Activated naive CD8-positive, alpha-beta T cell treated with anti-CD3 and anti-CD28 coated beads, Interleukin-2, amount 10 ng/mL, durations not matched to agents 7 days and 5 days (primary cell): ENCODE measurements at places on chromosomes 1 and 21. TPM values are rescaled to one million over a fixed set of nuclear protein-coding genes. Genes with fewer than 3 reads are reported as not detected.

- H3K36me3 ChIP-seq = no peaks in the 10 kb centered on the region
- H3K4me3 ChIP-seq = peak overlapping the region; percentile 81
- H3K27ac ChIP-seq = no peak overlapping the region
Observed at GRCh38 chr1:179815641-179816040, 62.0 kb downstream of the TOR1AIP2 start.

DNA sequence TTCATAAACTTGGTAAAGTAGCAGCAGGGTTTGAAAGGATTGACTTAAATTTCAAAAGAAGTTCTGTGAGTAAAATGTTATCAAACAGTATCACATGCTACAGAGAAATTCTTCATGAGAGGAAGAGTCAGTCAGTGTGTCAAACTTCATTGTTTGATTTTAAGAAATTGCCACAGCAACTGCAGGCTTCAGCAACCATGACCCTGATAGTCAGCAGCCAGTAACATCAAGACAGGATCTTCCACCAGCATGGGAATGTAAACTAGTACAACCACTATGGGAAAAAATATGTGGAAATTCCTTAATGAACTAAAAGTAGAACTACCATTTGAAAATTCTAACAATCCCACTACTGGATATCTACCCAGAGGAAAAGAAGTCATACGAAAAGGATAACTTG lies 11.5 kb downstream of the MAEL start:
- H3K4me3 ChIP-seq = no peak overlapping the region
- peaks cover 8% of the 10 kb centered on the region for H3K36me3 ChIP-seq
- no peak overlapping the region for H3K27ac ChIP-seq
- peaks cover 5% of the 10 kb centered on the region for H3K4me1 ChIP-seq
- peaks cover 11% of the 10 kb centered on the region for H3K27me3 ChIP-seq

- H3K27me3 ChIP-seq = peaks cover 13% of the 10 kb centered on the region
- no peak overlapping the region for H3K4me3 ChIP-seq
- H3K27ac ChIP-seq = no peak overlapping the region
- H3K36me3 ChIP-seq = no peaks in the 10 kb centered on the region
Observed at GRCh38 chr1:16727190-16728111, 12.9 kb upstream of the RNU1-4 start.

DNA sequence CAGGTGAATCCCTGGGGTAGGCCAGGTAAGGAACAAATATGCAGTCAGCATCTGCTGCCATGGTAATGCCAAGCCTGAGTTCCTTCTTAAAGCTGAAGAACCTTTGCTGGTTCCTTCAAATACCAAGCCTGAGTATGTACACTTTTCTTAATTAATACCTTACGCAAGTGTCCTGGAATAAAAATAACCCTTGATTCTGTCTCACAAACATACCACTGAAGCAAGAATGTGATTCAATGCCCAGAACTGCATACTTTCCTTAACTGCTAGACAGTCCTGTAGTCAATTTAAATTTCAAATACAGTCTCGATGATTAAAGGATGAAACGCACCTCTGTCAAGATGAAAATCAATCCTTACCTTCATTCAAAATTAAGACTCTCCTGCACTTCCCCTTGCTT lies 634.0 kb upstream of the CHRM3 start:
- H3K4me3 ChIP-seq = no peak overlapping the region
- DNase-seq = no peak
- H3K27me3 ChIP-seq = no peaks in the 10 kb centered on the region
- H3K27ac ChIP-seq = no peak overlapping the region
- H3K4me1 ChIP-seq = no peaks in the 10 kb centered on the region
- no peaks in the 10 kb centered on the region for H3K36me3 ChIP-seq

- no peak for DNase-seq
- H3K36me3 ChIP-seq = peaks cover 35% of the 10 kb centered on the region
- H3K27me3 ChIP-seq = no peaks in the 10 kb centered on the region
- peak overlapping the region; percentile 24 for H3K27ac ChIP-seq
- H3K4me1 ChIP-seq = peaks cover 26% of the 10 kb centered on the region
Observed at GRCh38 chr1:235151033-235151432, 10.0 kb downstream of the RBM34 start.

- H3K27me3 ChIP-seq = peaks cover 29% of the 10 kb centered on the region
- H3K27ac ChIP-seq = no peak overlapping the region
- no peaks in the 10 kb centered on the region for H3K4me1 ChIP-seq
- H3K4me3 ChIP-seq = no peak overlapping the region
Observed at GRCh38 chr1:205554026-205554811, 49.8 kb downstream of the CDK18 start.

The LTN1 gene
- 27.4 TPM for total RNA-seq

The TMEM79 gene
- total RNA-seq = 12.3 TPM
